ENCODE measurements at places on chromosomes 1 and 21.

- H3K27ac ChIP-seq: no peak overlapping the region
- H3K27me3 ChIP-seq: peaks cover 14% of the 10 kb centered on the region
- peaks cover 2% of the 10 kb centered on the region for H3K4me1 ChIP-seq
- peak overlapping the region; percentile 71 for H3K4me3 ChIP-seq
- H3K36me3 ChIP-seq: no peaks in the 10 kb centered on the region
Observed at GRCh38 chr1:66532798-66533783, 862 bp upstream of the SGIP1 start.

DNA sequence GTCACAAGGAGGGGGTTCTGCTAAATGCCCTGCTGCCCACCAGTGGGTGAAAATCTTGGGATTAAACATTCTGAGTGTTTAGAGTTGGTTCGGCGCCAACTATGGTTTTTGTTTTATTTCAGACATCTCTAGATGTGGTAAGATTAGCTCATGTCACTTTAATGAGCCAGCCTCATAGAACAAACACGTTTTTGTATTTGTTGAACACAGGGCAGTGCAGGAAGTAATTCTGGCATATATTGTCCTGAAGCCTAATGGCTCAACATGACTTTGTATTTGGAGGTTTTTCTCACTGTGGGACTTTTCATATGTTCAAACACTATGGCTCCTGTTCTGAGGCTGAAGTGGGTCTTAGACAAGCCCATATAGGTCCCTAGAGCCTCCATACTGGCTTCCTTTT, 107.8 kb downstream of the NGF start:
- DNase-seq: no peak
- H3K36me3 ChIP-seq: no peaks in the 10 kb centered on the region
- no peaks in the 10 kb centered on the region for H3K27me3 ChIP-seq
- no peak overlapping the region for H3K4me3 ChIP-seq
- H3K4me1 ChIP-seq: no peaks in the 10 kb centered on the region
- H3K27ac ChIP-seq: no peak overlapping the region

DNA sequence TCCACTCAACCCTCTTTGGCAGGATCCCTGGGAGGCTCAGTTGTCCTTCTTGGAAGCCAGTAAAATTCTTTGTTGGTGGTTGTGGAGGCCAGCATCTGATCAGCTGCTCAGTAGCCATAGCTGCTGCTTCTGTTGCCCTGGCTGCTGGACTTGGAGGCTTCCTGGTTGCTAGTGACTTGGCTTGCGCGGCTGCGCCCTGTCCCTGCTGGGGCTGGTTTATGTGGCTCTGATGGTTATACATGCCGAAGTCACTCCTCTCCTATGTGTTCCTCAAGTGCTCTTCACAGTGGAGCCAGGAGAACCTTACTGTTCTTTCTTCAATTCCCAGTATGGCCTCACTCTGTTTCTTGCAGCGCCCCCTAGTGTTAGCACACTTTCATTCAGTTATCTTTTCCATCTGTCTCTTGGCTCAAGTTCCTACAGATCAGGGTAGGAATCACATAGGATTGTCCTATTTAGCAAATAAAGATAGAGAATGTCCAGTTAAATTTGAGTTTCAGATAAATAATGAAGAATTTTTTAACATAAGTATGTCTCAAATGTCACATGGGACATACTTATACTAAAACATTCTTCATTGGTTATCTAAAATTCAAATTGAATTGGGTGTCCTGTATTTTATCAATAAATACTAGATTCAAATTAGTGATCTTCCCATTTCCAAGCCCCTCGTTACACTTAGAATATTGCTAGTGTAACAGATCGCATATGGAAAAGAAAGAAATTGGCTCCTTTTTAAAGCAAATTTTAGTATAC, 176.5 kb downstream of the TGFB2 start:
- H3K4me1 ChIP-seq: no peaks in the 10 kb centered on the region
- no peak overlapping the region for H3K4me3 ChIP-seq
- no peak overlapping the region for H3K27ac ChIP-seq
- no peaks in the 10 kb centered on the region for H3K36me3 ChIP-seq
- no peaks in the 10 kb centered on the region for H3K27me3 ChIP-seq

DNA sequence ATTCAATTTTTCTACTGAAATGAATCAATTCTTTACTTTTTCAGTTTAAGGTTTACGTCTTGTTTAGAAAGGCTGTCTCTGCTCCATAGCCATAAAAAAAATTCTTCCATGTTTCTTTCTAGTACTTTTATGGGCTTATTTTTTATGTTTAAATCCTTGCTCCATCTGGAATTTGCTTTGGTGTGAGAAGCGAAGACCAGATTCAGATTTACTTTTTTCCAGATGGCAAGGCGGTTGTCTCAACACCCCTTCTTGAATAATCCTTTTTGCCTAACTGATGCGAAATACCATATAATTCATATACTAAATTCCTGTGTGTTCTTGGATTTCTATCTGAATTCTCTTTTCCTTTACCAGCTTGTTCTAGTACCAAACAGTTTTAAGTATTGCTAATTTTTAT, 101.5 kb downstream of the C1orf94 start:
- H3K4me1 ChIP-seq: no peaks in the 10 kb centered on the region
- no peak overlapping the region for H3K4me3 ChIP-seq
- no peaks in the 10 kb centered on the region for H3K36me3 ChIP-seq
- H3K27ac ChIP-seq: no peak overlapping the region
- no peak for DNase-seq
- H3K27me3 ChIP-seq: peaks cover 4% of the 10 kb centered on the region

DNA sequence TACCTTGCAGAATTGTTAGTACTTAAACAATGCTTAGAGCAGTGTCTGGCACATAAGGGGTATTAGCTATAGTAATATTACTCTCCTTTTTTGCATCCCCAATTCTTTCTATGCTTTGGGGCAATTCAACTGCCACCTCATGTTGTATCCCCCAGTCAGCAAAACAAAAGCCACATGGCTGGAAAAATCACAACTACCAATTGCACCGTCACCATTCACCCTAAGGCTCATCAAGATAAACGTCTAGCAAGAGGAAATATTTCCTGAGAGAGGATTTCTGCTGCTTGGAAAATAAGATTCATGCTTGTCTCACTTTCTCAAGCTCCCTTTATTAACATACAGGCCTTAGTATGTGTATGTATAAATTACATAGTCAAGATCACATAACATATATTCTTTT, 12.1 kb upstream of the TLR5 start:
- DNase-seq: no peak
- H3K27me3 ChIP-seq: peaks cover 15% of the 10 kb centered on the region
- no peak overlapping the region for H3K27ac ChIP-seq
- H3K36me3 ChIP-seq: no peaks in the 10 kb centered on the region
- H3K4me1 ChIP-seq: peaks cover 10% of the 10 kb centered on the region

DNA sequence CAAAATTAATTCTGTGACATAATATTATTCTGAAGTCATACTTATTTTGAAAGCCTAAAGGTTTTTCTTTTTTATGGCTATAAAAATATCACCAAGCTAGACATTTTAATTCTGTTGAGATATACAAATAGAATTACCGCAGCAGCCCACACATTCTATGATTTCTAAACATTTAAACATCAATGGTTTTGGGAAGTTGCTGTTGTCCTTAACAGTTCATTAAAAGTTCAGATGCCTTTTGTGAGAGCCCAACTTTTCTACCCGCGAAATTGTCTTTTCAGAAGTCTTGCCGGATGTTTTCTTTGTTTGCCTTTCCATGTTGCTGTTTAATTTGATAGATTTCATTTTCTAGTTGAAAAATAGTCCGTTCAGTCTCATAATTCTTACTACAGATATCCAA, 40.5 kb downstream of the CDC14A start:
- peaks cover 17% of the 10 kb centered on the region for H3K36me3 ChIP-seq
- peaks cover 3% of the 10 kb centered on the region for H3K27me3 ChIP-seq
- no peak overlapping the region for H3K4me3 ChIP-seq
- DNase-seq: no peak
- peaks cover 90% of the 10 kb centered on the region for H3K4me1 ChIP-seq

Measured in immature natural killer cell (primary cell).